ENCODE measurements at places on chromosomes 12 and 14. TPM values are rescaled to one million over a fixed set of nuclear protein-coding genes. Genes with fewer than 3 reads are reported as not detected.

Gene C12orf42
- not detected for total RNA-seq

- no peak for DNase-seq
Measured at GRCh38 chr12:79016181-79016580, 151.6 kb downstream of the SYT1 start.

Gene DAAM1
- 111 TPM for total RNA-seq

Gene KRT79
- not detected for total RNA-seq

DNA sequence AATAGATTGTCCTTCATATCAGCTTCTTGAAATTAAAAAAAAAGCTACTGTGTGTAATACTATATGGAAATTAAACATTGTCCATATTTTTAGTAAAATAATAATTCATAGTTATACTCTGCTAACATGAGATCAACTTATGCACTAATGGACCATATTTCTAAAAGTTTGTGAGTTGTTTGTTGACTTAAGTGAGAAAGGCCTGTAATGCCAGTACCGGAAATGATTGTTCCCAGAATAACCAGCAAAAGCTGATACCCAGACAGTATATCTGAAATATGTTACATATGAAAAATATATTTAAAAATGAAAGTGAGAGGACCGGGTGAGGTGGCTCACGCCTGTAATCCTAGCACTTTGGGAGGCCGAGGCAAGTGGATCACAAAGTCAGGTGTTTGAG lies 35.9 kb downstream of the WNK1 start:
- no peak for DNase-seq

Data from left ventricle myocardium superior (tissue), 1 donor.